M059J (cell line): ENCODE measurements at places on chromosomes 6 and 20. TPM values are rescaled to one million over a fixed set of nuclear protein-coding genes. Genes with fewer than 3 reads are reported as not detected.

The OR2J2 gene
- not detected in 2 replicates for total RNA-seq

The LY6G6F gene
- total RNA-seq = not detected in 2 replicates

The MDFI gene
- 0.79 and 1.4 TPM in 2 replicates for total RNA-seq

The EIF6 gene
- total RNA-seq = 303 and 313 TPM in 2 replicates

The TRIM31 gene
- not detected in 2 replicates for total RNA-seq

The STMND1 gene
- not detected in 2 replicates for total RNA-seq

GRCh38 chr6:14848019-14848418, 397.9 kb upstream of the JARID2 start:
- DNase-seq = peak; percentile 42

DNA sequence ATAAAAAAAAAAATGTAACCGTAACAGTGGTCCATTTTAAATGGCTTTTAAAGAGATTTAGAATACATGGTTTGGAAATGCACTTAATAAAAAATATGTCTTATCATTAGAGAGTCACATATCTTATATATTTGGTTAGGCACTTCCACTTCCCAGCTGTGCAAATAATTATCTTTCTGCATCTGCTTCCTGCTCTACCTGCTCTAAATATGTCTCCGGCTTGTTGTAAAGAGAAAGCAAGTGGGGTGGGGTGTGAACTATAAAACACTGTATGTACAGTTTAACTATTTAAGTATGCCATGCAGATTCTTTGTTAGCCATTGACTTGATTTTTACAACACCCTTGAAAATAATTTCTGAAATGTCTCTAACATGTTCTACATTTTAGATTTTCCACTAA, 106.3 kb downstream of the NKAIN2 start:
- no peak for DNase-seq
